GM12891 (cell line): ENCODE measurements at places on chromosomes 12 and 14.

GRCh38 chr14:65915125-65915524 is 502.6 kb downstream of the FUT8 start:
- no peak for DNase-seq

DNA sequence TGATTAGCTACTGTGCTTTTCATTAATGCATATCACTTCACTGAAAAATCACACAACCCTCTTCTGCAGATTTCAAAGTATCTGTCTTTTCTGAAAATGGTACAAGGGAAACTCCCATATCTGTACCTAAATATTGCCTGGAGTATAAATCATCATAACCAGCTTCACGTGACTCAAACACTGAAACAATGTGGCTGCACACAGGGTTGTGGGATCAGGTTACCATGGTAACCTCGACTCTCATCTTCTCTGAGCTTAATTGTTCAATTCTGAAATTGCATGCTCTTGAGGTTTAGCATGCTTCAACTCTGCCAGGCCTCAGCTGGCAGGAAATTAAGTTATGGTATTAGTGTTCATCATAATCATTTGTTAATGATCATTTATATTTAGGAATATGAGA is 77.5 kb upstream of the CPSF6 start:
- DNase-seq: peak; percentile 39

DNA sequence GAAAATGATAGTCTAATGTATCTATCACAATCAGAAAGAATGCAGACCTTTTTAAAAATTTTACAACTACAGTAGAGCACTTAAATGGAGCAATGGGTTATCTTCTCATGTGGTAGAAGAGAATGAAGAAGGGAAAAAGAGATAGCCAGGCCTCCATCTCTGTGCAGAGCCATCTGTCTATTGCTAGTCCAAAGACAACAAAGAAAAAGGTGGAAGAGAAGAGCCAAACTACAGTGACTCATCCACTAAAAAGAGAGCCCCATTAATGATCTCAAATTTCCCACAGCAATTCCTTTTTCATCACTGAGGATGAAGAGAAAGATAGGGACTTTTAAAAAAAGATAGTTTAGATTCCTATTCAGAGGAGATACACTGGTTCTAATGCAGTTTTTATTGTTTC is 232.9 kb downstream of the ATXN7L3B start:
- no peak for DNase-seq

DNA sequence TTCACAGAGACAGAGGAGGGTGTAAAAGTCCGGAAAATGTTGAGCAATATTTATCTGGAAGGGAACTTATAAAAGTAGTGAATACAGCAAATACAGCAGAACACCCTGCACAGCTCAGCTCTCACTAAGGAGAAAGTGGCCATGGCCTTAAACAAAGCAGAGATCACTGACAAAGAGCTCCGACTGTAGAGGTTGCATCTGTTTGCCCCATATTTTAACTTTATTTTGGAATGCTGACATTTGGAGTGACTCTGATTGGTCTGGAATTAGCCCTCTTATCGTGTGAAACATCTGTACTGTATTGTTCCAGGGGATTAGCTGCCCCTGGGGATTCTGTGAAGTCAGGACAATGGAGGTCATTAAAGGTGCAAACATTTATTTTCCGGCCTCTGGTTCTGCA is 1275.7 kb upstream of the FLRT2 start:
- DNase-seq: no peak

DNA sequence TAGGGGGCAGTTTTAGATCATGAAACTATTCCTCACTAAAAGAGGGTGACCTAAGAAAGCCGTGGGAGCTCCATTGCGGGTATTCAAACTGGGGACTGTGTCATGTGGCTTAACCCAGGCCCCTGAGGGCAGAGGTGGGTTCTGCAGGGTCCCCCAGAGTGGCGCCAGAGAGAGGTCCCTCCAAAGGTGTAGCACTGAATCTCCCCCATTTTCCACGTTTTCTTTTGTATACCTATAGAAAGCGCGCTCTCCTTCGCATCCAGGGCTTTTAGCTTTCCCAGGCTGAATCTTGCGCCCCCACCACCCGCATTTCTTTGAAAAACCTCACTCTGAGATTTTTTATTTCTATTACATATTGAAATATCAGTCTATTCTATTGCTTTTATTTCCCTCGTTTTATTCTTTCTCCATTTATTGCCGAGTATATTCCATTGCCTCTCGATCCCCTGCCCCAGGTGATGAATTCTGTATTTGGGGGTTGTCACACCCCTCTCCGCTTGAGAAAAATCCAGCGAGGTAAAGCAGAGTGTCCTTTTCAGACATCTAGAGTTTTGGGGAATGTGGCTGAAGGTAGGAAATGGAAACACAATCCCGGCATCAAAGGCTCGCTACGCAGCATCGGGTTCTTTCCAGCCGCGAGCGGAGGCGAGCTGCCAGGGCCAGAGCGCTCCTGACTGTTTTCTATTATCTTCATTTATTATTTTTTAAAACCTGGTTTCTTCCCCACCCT is 870 bp upstream of the HOXC13 start:
- DNase-seq: no peak

- no peak for DNase-seq
These were observed 190.8 kb upstream of the CCDC196 start for GRCh38 chr14:66295386-66295785.

DNA sequence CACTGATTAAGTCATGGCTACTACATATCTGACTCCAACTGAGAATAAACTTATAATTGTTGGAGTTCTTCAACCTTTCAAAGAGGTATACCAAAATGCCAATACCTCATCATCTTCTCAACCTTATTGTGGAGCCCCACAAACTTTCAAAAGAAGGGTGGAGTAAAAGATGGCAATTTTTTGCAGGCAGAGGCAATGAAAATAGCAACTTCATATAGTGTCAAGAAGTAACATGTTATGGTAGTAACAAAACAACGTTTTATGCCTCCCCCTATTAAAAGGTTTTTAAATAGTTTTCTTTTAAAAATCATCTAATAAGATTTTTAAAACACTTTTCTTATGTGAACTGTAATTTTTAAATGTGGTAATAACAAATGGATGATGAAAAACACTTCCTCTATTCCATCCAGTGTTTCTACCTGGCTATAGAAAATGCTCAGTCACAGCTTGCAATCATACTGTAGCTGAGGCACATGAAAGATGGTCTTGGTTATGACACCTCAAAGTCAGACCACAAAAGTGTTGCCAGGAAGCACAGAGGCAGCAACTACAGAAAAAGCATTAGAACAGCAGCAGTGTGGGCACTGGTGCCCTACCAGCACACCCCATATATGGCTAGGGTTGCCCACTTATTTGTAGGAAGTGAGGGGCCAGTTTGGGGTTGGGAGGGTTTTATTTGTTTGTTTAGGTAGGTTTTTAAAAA is 7.0 kb downstream of the PPP1R12A start:
- DNase-seq: no peak

- no peak for DNase-seq
These were observed 762.5 kb upstream of the FLRT2 start for GRCh38 chr14:84767434-84767833.

DNA sequence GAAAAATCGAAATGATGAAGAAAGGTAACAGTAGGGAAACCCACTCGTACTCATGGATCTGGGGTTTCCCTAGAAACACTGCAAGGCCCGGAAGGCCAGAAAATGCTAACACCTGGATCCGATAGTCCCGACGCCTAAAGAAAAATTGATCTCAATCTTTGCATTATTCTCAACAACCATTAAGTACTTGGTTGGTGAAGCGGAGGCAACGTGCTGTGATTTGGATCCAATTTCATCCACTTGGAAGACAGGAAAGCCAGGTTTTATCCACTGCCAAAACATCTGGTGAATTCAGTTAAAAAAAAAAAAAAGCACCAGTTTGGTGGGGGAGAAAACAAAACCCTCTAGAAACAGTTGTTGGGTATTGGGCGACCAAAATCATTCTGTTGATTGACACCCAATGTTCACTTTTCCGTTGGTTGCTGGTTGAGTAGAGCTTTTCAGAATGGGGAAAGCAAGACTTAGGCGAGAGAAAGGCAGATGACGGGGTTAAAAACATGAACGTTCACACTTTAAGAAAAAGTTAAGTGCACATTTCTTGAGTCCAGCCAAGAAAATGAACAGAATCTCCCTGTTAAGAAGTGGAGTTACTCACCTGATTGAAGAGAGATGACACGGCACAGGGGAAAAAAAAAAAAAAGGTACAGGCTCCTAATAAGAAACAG is 41.9 kb upstream of the MED13L start:
- DNase-seq: no peak

DNA sequence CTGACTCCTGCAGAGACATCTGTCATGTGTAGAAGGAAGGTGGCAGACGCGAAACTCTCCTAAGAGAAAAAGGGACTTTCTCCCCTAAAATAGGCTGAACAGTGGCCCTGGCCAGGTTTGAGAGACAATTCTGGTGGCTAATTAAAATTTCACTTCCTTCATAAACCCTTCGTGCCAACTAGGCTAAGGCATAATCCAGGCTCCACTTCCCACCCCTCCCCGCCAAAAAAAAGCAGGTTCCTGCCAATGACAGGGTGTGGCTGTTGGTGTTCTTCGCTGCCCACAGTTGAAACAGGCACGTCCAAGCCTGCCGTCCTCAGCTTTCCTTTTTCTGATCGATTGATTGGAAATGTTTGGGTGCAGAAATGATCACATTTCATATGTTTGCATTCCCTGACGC is 144.6 kb downstream of the GCH1 start:
- no peak for DNase-seq

DNA sequence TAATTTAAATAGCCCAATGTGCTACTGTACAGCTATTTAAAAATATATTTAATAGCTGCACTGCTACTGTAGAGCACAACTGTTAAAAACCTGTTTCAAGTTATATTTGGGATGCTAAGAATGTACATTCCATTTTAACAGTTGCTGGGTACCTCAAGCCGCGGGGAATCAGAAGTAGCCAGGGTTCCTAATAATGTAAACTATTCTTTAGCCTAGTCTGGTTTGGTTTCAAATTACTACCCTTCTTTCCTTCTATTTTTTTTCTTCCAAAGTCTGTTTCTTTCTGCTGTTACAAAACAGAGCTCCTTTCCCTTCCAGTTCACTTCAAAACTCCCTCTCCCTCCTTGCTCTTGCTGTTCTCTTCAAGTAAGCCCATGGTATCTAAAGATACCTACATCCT is 21.3 kb downstream of the SCAF11 start:
- no peak for DNase-seq
